ENCODE measurements at places on chromosomes 4 and X.

DNA sequence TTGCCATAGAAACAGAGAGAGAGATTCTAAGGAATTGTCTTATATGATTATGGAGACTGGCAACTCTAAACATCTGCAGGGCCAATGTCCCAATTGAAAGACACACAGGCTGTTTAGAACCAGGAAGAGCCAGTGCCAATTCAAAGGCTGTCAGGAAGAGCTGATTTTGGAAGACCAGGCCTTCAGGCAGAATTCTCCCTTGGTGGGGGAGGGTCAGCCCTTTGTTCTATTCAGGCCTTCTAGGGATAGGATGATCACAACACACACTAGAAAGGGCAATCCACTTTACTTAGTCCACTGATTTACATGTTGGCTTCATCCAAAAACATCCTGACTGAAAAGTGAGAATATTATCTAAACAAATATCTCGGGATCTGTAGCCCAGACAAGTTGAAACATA is 15.2 kb downstream of the C4orf46 start:
- no peak for DNase-seq

- no peak for DNase-seq
Observed at GRCh38 chrX:108537005-108537404, 97.4 kb downstream of the COL4A5 start.

GRCh38 chr4:139560406-139561104 is 4.5 kb upstream of the SETD7 start:
- no peak for DNase-seq

- DNase-seq = no peak
Observed at GRCh38 chrX:99095965-99096635, 1314.0 kb downstream of the PCDH19 start.

- DNase-seq = no peak
Observed at GRCh38 chr4:24560868-24561368, 23.4 kb downstream of the DHX15 start.

DNA sequence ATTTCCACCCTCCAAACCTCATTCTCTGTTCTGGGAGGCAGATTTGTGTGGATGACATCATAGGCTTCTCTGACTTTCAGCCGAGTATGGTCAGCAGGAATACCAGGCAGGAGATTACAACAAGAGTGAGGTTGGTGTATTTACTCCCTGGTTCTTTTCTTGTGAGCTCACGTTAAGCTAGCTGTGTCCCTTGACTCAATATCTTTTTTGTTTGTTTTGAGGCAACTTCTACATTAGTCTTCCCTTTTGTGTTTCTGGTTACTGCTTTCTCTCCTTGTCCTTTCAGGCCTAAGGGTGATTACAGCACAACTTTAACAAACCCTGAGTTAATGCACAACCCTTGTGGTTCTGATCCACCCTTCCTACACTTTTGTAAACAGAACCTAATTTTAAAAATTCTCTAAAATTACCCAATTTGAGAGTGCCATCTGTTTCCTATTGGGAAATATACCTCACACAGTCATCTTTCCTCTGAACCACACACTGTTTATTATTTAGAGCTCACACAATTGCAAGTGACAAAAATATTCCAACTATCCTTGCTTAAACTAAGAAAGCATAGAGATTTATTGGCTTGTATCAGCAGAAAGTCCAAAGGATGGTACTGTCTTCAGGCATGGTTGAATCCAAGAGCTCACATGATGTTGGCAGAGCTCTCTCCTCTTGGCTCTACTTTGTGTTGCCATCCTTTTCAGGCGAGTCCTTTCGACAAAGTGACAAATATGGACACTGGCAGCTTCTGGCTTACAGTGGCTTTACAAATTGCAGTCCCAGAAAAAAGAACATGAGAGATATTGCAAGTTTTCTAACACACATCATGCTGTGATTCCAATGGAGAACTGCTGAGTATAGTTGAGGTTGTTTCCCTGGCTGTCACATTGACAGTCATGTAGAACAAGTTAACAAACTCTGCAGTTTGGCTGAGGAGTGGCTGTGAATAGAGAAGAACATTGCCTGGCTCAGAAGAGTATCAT is 150.5 kb upstream of the DDIT4L start:
- DNase-seq = no peak

- DNase-seq = no peak
Observed at GRCh38 chrX:43564953-43565352, 91.1 kb upstream of the MAOA start.

DNA sequence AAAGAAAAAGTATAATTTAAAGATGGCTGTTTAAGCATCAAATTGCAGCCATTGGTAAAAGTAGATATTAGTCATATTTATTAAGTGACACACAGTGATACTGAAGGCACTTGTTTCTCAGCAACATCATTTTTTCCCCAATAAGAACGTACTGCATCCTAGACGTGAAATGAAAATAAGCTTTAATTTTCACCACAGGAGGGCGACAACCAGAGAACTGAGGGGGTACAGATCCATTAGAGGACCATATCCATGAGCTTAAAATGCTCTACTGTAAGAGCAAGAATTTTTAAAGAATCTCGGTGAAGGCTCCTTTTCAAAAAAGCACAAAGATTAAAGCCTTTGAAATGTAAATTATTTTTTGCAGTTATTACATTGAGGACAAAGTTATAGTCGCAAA is 33.4 kb downstream of the FRG1 start:
- DNase-seq = no peak

DNA sequence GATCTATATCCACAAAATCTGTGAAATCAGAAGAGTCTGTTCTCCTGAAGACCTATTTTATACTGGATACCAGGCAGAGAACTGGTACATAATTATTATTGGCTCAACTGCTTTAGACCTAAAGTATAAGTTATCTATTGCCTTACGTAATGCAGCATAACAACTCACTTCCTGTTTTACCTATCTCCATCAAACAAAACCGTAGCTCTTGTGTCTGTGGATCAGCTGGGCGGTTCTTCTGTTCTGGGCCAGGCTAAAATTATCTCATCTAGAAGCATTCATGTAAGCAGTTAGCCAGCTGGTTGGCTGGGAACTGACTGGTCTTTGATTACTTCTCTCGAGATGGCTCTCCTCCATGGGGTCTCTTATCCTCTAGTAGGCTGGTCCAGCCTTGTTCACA is 57.8 kb downstream of the PPP1R2C start:
- no peak for DNase-seq

DNA sequence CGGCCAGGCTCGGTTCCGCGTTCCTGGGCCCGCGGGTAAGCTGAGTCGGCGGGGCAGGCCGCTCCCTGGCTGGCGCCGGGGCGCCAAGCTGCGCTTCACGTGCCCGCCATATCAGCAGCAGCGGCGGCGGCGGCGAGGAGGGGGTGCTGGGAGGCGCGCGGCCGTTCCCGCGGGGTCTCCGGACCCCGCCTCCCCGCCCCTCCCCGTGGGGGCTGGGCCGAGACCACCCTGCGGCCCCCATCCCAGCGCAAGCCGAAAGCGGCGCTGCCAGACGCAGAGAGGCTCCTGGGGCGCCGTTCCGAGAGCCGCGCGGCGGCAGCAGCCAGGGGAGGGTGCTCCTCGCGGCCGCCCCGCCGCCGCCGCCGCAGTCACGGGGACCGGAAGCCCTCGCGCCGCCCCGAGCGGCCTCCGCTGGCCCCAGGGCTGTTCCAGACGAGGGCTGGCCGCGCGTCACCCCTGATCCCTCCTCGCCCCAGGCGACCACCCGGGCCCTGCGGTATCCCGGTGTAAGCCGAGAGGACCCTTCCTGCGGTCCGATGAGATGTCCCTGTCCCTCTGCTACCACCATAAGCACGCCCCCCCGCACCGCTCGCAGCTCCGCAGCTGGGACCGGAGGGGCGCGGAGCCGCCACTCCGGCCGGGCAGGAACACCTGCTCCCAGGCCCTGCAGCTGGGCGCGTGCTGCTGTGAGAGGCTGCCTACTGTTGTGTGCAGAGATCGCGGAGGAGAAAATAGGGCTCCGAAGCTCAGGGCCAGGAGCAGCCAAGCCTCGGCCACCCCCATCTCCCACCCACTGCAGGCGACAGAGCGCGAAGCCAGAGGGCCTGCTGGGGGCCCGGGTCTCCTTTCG is 7.5 kb upstream of the BCOR start:
- DNase-seq = no peak
